Progenitor cell of endocrine pancreas (in vitro differentiated cells): ENCODE measurements at places on chromosomes 1 and 21.

DNA sequence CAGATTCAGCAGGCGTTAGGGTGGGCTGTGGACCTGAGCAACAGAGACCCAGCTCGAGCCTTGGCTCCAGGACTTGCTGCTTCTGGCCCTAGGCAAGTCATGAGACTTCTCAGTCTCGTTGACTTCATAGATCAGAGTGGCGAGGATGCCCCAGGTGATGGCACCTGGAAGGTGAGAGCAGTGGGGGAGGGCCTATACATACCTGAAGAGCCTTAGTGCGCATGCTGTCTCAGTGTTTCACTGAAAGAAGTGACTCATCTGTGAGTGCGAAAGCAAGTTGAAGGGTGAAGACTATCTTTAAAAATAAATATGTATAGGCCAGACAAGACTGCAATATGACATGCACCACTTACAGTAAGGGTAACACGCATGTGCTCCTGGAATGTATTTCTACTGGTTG is 10.1 kb downstream of the PLEKHA6 start:
- H3K4me1 ChIP-seq: peaks cover 16% of the 10 kb centered on the region
- no peaks in the 10 kb centered on the region for H3K36me3 ChIP-seq
- no peak overlapping the region for H3K4me3 ChIP-seq
- DNase-seq: no peak
- peaks cover 4% of the 10 kb centered on the region for H3K27me3 ChIP-seq

- H3K36me3 ChIP-seq: peaks cover 6% of the 10 kb centered on the region
- no peaks in the 10 kb centered on the region for H3K27me3 ChIP-seq
- DNase-seq: no peak
- H3K4me1 ChIP-seq: peaks cover 7% of the 10 kb centered on the region
- peak overlapping the region; percentile 75 for H3K4me3 ChIP-seq
- H3K27ac ChIP-seq: peak overlapping the region; percentile 94
These were observed 1.3 kb downstream of the DENND4B start for GRCh38 chr1:153945131-153945794.

GRCh38 chr1:66090859-66091457 is 298.3 kb downstream of the PDE4B start:
- no peaks in the 10 kb centered on the region for H3K27me3 ChIP-seq
- no peak overlapping the region for H3K4me3 ChIP-seq
- DNase-seq: no peak
- H3K4me1 ChIP-seq: no peaks in the 10 kb centered on the region

- H3K27ac ChIP-seq: no peak overlapping the region
- H3K36me3 ChIP-seq: no peaks in the 10 kb centered on the region
- H3K4me3 ChIP-seq: no peak overlapping the region
- peaks cover 53% of the 10 kb centered on the region for H3K27me3 ChIP-seq
- no peak for DNase-seq
These were observed 7.2 kb downstream of the KCNN3 start for GRCh38 chr1:154862907-154863306.

DNA sequence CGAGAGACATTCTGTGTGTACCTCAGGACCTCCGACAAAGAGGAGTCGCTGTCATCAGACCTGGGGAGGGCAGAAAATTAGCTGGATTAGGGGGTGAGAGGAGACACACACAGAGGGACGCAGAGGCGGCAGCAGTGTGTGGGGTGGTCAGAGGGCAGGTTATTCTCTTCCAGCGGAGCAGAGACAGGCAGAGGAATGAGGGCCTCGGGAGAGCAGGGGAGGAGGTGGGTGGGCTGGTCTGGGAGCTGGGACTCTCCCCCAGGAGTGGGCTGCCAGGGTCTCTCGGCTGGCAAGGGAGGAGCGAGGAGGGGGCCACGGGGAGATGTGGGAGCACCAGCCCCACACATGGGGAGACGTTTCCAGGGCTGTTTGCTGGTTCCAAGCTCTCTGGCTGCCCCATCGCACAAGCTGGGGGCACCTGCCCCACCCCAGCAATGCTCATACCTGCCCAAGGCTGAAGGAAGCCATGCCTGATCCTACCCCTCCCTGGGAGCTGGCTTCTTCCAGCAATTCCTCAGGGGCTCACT is 40.4 kb downstream of the KIF21B start:
- no peaks in the 10 kb centered on the region for H3K4me1 ChIP-seq
- H3K27ac ChIP-seq: no peak overlapping the region
- no peaks in the 10 kb centered on the region for H3K27me3 ChIP-seq

DNA sequence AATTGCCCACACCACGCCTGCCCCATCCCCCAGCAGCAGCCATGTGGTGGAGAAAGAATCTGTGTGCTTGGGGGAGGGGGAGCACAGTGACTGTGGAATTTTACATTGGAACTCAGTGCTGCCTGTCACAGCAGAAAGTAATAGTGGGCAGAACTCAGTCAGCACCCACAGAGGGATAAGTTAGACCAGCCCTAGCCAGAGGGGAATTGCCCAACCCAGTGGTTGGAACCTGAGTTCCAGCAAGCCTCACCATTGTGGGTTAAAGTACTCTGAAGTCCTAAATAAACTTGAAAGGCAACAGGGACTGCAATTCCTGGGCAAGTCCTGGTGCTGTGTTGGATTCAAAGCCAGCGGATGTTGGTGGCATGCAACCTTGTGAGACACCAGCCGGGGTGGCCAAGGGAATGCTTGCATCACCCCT is 88.8 kb downstream of the MRPL39 start:
- DNase-seq: no peak
- H3K4me1 ChIP-seq: peaks cover 4% of the 10 kb centered on the region
- no peaks in the 10 kb centered on the region for H3K27me3 ChIP-seq
- H3K4me3 ChIP-seq: no peak overlapping the region

GRCh38 chr1:169155675-169156074 is 49.2 kb downstream of the ATP1B1 start:
- DNase-seq: no peak
- H3K36me3 ChIP-seq: peaks cover 2% of the 10 kb centered on the region
- H3K27ac ChIP-seq: no peak overlapping the region
- no peak overlapping the region for H3K4me3 ChIP-seq
- no peaks in the 10 kb centered on the region for H3K27me3 ChIP-seq

GRCh38 chr1:119331915-119332314 is 36.7 kb upstream of the HAO2 start:
- no peak overlapping the region for H3K27ac ChIP-seq
- DNase-seq: no peak
- no peak overlapping the region for H3K4me3 ChIP-seq
- H3K27me3 ChIP-seq: peaks cover 15% of the 10 kb centered on the region

DNA sequence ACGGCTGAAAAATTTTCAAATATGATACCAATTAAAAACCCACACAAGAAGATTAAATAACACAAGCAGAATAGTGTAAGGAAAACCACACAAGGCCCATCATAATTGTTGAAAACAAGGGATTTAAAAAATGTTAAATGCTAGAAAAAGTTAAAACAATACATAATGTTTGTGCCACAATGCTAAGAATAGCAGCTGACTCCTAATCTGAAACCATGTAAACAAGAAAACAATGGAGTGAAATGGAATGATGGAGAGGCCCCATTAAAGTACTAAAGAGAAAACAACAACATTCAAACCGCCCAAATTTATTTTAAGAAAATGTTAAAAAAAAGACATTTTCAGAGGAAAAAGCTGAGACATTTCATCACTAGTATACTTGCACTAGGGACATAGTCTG is 663.6 kb upstream of the NCAM2 start:
- H3K4me1 ChIP-seq: no peaks in the 10 kb centered on the region
- H3K27me3 ChIP-seq: no peaks in the 10 kb centered on the region

DNA sequence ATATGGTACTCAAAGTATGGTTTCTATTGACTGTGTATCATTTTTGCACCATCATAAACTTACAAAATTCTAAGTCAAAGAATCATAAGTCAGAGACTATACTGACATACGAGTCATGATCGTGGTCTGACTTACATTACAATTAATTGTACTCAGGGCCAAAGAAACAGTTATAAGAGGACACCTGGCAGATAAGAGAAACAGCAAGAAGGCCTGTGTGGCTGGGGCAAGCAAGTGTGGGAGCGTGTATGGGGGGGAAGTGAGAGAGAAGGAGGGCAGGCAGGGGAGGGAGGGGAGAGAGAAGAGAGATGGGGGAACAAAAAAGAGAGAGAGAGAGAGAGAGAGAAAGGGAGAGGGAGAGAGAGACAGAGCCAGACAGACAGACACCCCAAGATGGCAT is 70.9 kb downstream of the RERE start:
- H3K4me3 ChIP-seq: no peak overlapping the region
- DNase-seq: no peak
- peaks cover 4% of the 10 kb centered on the region for H3K36me3 ChIP-seq
- peaks cover 35% of the 10 kb centered on the region for H3K4me1 ChIP-seq
- H3K27ac ChIP-seq: peak overlapping the region; percentile 69
- no peaks in the 10 kb centered on the region for H3K27me3 ChIP-seq

DNA sequence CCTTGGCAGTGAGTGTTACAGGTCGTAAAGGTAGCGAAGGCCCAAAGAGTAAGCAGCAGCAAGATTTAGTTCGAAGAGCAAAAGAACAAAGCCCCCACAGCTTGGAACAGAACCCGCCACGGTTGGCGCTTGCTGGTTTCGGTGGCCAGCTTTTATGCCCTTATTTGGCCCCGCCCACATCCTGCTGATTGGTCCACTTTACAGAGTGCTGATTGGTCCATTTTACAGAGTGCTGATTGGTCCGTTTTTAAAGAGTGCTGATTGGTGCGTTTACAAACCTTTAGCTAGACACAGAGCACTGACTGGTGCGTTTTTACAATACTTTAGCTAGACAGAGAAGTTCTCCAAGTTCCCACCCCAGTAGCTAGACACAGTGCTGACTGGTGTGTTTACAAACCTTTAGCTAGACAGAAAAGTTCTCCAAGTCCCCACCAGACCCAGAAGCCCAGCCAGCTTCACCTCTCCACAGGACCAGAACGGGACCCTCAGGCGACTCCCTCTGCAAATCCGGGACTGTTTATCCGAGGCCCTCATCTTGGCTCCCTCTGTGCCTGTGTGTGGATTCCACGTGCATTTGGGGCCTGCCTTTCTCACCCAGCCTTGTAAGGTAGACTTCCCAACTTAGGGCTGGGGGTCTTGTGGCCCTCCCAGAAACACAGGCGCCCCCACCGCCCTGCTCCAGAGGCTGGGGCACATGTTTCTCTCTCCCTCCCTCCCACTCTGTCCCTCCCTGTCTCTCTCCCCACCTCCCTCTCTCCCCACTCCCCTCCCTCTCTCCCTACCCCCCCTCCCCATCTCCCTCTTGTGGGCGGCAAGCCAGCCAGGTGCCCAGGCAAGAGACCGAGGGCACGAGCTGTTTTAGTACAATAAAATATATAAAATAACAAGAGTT is 12.6 kb downstream of the FTCD start:
- no peak for DNase-seq
- H3K36me3 ChIP-seq: peaks cover 5% of the 10 kb centered on the region
- H3K27ac ChIP-seq: no peak overlapping the region
- no peak overlapping the region for H3K4me3 ChIP-seq

DNA sequence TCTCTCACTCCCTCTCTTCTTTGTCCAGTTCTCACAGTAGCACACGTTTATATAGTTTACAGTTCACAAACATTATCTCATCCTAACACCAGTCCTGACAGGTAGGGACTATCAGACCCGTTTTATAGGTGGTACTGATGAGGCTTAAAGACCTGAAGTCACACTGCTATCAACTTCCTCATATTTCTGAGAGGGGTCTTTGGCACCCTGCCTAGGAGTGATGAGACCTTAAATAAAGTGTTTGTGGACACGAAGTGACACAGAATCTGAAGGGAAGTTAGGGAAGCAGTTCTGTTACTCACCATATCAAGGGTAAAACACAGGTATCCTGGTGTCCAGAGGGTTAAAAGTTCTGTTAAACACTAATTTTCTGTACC is 590 bp upstream of the TACSTD2 start:
- H3K4me3 ChIP-seq: peak overlapping the region; percentile 67
- peaks cover 8% of the 10 kb centered on the region for H3K36me3 ChIP-seq
- no peak for DNase-seq
- H3K4me1 ChIP-seq: peaks cover 40% of the 10 kb centered on the region

GRCh38 chr1:210978316-210978973 is 155.5 kb downstream of the KCNH1 start:
- no peaks in the 10 kb centered on the region for H3K4me1 ChIP-seq
- H3K4me3 ChIP-seq: no peak overlapping the region
- DNase-seq: no peak
- H3K27ac ChIP-seq: no peak overlapping the region
- no peaks in the 10 kb centered on the region for H3K27me3 ChIP-seq

GRCh38 chr1:156104861-156105832 is 9.4 kb upstream of the LMNA start:
- H3K4me1 ChIP-seq: peaks cover 43% of the 10 kb centered on the region
- DNase-seq: no peak
- peak overlapping the region; percentile 52 for H3K4me3 ChIP-seq
- H3K27ac ChIP-seq: peak overlapping the region; percentile 94
- peaks cover 4% of the 10 kb centered on the region for H3K36me3 ChIP-seq

- H3K27ac ChIP-seq: no peak overlapping the region
- no peak for DNase-seq
- H3K27me3 ChIP-seq: no peaks in the 10 kb centered on the region
- H3K4me3 ChIP-seq: no peak overlapping the region
These were observed 197.4 kb downstream of the ADGRL2 start for GRCh38 chr1:81998165-81998564.

DNA sequence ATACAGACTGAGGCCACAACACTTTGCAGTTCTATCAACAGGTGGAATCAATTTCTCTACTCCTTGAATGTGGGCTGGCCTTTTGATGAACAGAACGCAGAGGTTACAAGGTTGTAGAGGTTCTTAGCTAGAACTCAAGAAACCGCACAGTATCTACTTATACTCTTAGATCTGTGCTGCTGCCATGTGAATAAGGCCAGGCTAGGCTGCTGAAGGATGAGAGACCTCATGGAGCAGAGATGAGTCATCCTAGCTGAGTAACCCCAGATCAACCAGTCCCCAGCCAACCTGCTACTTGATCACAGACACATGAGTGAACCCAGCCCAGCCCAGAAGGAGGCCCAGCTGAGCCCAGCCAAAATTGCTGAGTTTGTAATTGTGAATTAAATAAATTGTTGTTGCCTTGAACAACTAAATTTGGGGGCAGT is 35.3 kb upstream of the BCAR3 start:
- peaks cover 10% of the 10 kb centered on the region for H3K27me3 ChIP-seq
- H3K36me3 ChIP-seq: no peaks in the 10 kb centered on the region
- no peak overlapping the region for H3K27ac ChIP-seq
- H3K4me3 ChIP-seq: no peak overlapping the region
- DNase-seq: no peak

DNA sequence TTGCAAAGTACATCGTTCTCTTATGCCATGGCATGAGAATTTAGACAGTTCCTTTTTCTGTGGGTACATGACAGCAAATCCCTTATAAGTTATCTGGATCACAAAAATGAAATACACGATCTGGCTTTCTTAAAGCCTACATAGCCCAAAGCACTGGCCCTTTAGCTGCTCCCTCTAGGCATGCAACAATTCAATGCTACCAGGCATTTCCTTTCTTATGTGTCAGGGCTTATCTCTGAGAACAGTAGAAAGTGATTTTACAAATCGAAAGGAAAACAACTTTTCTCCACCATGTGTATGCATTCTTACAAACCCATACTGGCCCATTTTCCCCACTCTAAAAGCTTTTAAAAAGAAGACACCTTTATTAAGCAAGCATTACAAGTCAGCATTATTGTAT is 139.7 kb downstream of the GRIK1 start:
- no peaks in the 10 kb centered on the region for H3K36me3 ChIP-seq
- H3K27me3 ChIP-seq: no peaks in the 10 kb centered on the region
- no peak overlapping the region for H3K4me3 ChIP-seq
- DNase-seq: no peak
